Islet precursor cell (in vitro differentiated cells): ENCODE measurements at places on chromosomes 12 and 14.

- DNase-seq, result no peak
Measured at GRCh38 chr12:48422060-48422459, 50.3 kb upstream of the ANP32D start.

- no peak for DNase-seq
Measured at GRCh38 chr12:122141911-122142725, 31.9 kb downstream of the IL31 start.

DNA sequence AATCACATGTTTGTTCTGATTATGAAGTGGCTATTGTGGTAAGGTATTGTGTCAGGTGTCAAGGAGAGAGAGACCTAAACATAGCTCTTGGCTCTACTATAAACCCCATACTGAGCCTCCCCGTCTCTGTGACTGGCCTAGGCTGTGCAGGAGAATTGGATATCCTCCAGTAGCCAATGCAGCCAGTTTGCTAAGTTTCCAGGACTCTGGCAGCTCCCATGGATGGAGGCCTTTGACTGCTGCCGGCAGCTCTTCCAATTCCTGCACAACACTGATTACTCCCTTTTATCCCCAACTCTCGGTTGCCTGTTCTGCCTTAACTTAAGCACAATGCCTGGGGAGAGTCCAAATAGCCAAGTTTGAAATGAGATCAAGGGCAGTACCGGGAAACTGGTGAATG lies 59.3 kb downstream of the ABCC9 start:
- DNase-seq, result no peak

GRCh38 chr12:27076928-27077327 lies 5.5 kb downstream of the C12orf71 start:
- DNase-seq, result no peak

DNA sequence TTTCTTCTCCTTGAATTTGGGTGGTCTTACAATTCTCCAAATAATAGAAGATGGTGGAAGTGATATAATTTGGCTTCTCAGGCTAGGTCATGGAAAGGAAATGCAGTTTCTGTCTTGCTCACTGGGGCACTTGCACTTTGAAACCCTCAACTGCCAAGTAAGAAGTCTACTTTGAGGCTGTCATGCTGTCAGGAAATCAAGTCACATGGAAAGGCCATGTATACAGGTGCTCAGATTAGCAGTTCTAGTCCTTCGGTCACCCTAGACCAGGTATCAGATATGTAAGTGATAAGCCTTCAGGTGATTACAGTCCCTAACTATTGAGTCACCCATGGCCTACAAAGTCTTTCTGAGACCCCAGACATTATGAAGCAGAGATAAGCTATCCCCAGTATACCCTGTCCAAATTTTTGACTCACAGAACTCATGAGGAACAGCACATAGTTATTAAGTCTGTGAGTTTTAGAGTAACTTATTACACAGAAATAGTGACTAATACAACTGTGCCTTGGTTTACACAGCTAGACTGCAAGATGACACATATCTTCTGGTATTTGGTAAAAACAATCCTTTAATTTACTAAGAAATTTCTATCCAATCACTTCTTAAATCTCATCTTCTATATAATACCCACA lies 26.3 kb upstream of the BBS10 start:
- DNase-seq, result no peak

DNA sequence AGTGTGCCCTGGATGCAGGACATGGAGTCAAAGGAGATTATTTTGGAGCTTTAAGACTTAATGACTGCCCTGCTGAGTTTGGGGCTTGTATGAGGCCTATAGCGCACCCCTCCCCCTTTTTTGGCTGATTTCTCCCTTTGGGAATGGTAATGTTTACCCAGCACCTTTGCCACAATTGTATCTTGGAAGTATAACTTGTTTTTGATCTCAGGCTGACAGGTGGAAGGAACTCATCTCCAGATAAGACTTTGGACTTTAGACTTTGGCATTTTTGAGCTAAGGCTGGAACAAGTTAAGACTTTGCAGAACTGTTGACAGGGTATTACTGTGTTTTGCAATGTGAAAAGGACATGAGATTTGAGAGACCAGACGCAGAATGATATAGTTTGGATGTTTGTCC lies 110.5 kb downstream of the DERA start:
- no peak for DNase-seq

- DNase-seq, result no peak
Measured at GRCh38 chr14:56216626-56217379, 98.6 kb downstream of the PELI2 start.

DNA sequence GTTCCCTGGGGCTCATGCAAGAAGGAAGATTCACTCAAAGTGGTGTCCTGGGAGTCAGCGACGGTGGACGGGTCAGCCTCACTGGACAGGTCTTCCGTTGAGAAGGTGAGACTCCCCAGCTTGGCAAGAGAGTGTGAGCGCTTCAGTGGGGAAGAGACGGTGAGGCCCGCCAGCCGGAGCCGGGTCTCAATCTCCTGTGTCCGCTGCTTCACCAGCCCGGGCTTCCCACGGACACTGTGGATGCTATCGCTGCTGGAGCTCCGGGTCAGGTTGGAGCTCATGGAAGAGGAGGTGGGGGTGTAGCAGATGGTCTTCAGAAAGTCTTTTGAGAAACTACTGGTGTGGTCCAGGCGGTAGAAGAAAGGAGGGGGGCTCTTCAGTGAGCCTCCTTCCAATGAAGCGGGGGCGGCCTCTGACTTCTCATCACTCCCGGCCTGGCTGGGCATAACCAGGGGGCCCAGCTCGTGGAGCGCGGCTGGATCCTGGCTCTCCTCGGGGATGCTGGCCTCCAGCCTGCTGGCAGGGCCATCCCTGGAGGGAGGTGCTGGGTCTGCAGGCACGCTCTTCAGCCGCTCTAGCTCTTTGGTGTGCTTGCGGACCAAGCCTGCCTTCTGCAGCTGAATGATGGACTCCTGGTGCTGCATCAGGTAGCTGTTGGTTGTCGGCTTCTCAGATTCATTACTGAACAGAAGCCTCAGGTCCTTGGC lies 56.9 kb upstream of the CORO1C start:
- no peak for DNase-seq

DNA sequence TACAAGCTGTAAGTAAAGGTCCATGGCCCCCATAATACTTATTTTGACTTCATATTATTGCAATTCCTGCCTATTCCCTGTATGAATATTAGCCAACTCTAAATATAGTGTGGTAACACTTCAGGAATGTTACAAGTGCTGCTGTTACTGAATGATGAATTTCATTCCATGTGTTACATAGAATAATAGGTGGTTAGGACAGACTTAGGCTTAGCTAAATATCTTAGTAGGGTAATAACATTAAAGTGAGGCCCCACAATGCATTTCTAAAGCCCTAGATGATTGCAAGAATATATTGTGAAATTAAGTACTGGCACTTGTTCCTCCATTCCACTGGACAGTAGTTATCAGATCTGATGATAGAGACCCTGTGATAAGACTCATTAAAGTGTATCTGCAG lies 182.7 kb downstream of the PCNX1 start:
- DNase-seq, result no peak

GRCh38 chr14:71049435-71050133 lies 142.3 kb downstream of the PCNX1 start:
- DNase-seq, result no peak

DNA sequence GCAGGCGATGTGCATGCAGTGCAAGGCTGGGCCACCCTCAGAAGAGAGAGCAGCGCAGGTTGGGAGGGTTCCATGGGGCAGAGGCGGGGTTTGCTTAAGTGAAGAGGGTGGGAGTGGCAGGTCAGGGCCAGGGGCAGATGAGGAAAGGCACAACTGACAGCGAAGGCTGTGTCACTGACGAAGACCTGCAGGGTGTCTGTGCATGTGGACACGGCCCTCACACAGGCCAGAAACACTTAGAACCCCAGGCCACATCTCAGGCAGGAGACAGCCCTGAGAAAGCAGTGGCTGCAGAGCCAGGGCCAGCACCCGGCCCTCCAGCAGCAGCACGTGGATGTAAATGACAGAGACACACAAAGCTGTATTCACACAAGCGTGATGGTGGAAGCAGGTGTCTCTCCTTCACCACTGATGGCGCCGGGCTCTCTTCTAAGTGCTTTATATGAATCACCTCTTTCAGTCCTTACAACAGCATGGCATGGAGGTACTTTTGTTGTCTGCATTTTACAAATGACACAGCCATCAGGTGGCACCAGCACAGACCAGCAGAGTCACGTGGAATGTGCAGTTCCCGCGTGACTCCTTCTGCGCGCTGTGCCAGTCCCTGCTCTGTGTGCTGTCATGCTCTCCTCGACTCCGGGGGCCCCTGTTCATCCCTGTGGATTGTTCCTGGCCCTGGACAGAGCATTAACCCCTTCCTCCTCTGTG lies 54.6 kb downstream of the TSPAN11 start:
- DNase-seq, result peak; percentile 62

DNA sequence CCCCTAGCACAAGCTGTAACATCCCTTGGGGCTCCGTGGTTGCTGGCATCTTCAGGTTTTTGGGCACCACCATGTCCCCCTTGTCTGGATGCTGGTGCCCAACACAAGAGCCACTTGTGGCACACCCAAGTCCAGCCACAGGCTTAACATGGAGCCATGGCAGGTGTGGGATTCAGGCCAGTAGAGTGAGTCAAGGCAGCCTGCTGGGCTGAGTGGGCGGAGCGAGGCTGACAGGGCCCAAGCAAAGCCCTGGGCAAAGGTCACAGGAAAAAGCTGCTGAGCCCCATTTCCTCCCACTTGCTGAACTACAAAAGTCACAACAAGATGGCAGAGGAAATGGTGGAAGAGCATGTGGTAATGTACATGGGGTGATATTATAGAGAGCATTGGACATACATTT lies 950.7 kb upstream of the FLRT2 start:
- no peak for DNase-seq

GRCh38 chr12:75818863-75819262 lies 212.7 kb downstream of the PHLDA1 start:
- DNase-seq, result no peak

- no peak for DNase-seq
Measured at GRCh38 chr12:42484996-42485395, 104.5 kb downstream of the PRICKLE1 start.

GRCh38 chr14:87767567-87767901 lies 225.4 kb downstream of the GALC start:
- DNase-seq, result no peak

GRCh38 chr12:97886511-97887176 lies 424.0 kb downstream of the RMST start:
- no peak for DNase-seq

DNA sequence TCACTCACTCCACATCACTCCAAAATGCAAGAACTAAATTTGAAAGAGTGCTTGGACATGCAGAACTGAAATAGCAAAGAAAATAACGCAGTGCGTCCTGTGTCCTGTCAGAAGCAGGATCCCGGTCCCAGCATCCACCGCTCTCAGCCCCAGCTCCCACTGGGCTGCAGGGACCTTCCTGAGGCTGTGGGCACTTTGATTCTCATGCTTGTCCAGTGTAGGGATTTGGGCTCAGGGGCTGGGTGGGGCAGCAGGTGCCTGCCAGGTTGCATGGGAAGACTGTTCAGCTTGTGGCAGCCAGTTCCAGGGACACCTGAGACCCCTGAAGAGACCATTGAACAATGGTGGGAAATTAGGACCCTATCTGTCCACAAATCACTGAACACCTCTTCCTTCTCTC lies 140.0 kb upstream of the FKBP4 start:
- peak; percentile 50 for DNase-seq

DNA sequence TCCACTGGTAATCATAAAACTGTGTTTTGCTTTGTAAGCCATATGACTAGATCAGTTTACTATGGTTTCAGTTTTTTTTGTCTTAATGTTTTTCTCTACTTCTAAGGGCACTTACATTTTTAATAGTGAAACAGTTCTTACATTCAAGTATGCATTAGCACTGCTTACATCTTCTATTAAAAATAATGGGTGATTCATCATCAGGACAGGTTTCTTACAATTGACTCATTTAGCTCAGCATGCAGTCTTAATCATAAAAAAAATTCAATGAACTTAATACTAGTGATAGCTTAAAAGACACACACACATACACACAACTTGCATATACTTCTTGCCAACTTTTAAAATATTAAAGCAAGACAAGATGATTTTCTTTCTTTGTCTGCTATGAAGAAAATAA lies 845.7 kb upstream of the USP15 start:
- DNase-seq, result no peak

GRCh38 chr14:95482627-95483308 lies 33.7 kb downstream of the SYNE3 start:
- no peak for DNase-seq

- peak; percentile 81 for DNase-seq
Measured at GRCh38 chr12:103623716-103624115, 36.6 kb downstream of the STAB2 start.

- peak; percentile 70 for DNase-seq
Measured at GRCh38 chr14:78848234-78848820, 678.2 kb downstream of the NRXN3 start.

GRCh38 chr14:91893007-91893406 lies 25.7 kb upstream of the TC2N start:
- DNase-seq, result peak; percentile 64

DNA sequence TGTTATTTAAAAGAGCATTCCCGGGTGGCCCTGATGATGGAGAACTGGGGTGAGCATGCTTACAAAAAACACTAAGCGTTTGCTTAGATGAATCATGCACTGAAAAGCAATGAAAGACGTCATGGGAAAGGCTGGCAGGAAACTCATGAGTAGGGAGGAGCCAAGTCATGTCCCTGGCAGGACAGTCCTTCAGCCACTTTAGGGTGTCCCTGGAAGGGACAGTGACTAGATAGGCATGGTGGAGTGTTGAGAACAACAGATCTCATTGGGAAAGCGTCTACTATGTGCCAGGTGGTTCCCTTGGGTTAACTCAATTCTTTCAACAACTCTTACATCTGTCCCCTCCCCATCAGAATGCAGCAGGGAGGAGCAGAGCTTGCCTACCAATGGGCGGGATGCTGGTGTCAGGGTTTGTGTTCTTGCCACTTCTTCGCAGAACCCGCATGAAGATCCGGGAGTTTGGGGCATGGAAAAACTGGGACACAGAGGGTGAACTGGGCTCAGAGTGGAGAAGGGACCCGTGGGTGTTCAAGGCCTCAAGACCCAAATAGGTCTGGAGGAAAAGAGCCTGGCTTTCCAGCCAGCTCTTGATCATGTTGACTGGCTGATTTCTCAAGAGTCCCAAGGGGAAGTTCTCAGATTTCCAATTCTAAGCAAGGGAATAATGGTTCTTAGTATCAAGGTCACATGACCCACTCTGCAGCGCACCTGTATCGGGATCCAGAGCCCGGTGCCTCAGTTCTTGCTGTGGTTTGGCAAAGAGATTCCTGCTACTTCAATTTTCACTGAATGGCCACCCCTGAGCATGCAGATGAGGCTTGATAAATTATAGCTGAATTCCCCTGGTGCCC lies 653.9 kb upstream of the TBX3 start:
- peak; percentile 83 for DNase-seq

DNA sequence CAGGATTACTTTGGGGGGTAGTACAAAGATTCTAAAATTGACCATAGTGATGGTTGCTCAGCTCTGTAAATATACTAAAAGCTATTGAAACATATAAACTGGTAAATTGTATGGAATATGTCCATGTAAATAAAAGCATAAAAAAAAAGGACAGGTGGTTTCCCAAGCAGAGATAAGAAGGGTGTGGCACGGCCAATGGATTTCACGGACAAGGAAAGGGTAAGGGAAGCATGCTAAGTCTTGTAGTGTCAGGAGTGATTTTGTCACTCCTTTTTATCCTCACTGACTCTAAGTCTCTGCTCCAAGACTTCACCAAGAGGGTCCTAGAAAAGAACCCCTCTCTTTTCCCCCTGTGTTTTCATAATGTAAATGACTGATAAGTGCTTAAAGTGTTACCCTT lies 229.2 kb downstream of the SPTSSA start:
- DNase-seq, result no peak

GRCh38 chr14:93042968-93043940 lies 72.5 kb downstream of the ITPK1 start:
- peak; percentile 71 for DNase-seq
